ENCODE measurements at places on chromosomes 11 and 22.

- no peak for DNase-seq
These were observed 367.6 kb downstream of the SOX6 start for GRCh38 chr11:15988693-15989231.

GRCh38 chr22:26401726-26402125 lies 27.3 kb upstream of the ASPHD2 start:
- no peak for DNase-seq

DNA sequence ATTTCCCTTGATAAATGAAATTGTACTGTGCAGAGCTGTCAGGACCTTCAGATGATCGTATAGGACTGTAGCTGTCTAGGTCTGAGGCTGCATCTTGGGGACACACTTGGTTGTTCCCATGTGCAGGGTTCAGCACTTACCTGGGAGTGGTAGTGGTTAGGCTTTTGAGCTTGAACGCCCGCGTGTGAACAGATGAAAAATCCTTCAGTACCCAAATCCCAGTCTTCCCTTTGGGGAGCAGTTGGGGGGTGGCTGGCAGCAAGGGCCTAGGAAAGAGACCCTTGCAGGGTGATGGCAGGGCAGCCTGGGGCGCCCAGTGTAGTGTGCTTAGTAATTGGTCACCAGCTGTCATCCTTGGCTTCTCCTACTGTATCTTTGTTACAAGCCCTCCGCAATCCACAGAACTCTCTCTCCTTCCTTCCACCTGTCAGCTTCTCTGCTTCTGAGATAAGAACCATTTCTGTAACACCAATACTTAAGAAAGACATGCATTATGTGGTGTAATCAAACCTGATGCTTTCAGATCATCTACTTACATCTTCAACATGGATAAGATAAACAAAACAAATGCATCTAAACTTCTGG lies 64.6 kb downstream of the MORC2 start:
- no peak for DNase-seq

- no peak for DNase-seq
These were observed 172.3 kb upstream of the SOX6 start for GRCh38 chr11:16528639-16529038.

- DNase-seq: no peak
These were observed 708.8 kb upstream of the ANO5 start for GRCh38 chr11:21484039-21484438.

DNA sequence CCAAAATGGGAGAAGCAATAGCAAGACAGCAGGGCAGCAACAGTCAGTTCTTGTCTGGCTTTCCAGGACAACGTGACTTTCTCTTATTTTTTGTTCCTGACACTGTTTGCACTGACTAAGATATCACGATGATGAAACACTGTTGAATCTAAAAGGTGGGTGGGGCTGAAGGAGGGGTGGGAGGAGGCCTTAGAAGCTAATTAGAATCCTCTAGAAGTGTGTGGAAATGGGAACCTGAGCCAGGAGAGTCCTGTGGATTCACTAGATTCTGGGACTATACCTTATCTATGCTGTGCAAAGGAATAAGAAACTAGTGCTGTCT lies 300.3 kb downstream of the ST3GAL4 start:
- no peak for DNase-seq

- DNase-seq: no peak
These were observed 29.2 kb downstream of the CPT1A start for GRCh38 chr11:68812526-68812925.

DNA sequence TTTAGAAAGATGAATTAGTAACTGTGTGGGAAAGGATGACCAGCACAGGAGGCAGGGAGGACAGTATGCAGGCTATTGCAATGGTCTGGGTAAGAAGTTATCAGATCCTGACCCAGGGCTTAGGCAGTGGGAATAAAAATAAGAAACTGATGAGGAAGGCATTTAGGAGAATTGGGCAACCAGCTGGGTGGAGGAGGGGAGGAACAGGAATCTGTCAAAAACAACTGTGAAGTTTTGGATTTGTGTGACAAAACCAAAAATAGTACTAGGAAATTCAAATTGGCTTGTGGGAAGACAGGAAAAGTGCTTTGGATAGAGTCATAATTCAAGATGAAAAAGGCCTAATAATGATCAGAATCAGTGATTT lies 27.9 kb downstream of the MMP13 start:
- no peak for DNase-seq

DNA sequence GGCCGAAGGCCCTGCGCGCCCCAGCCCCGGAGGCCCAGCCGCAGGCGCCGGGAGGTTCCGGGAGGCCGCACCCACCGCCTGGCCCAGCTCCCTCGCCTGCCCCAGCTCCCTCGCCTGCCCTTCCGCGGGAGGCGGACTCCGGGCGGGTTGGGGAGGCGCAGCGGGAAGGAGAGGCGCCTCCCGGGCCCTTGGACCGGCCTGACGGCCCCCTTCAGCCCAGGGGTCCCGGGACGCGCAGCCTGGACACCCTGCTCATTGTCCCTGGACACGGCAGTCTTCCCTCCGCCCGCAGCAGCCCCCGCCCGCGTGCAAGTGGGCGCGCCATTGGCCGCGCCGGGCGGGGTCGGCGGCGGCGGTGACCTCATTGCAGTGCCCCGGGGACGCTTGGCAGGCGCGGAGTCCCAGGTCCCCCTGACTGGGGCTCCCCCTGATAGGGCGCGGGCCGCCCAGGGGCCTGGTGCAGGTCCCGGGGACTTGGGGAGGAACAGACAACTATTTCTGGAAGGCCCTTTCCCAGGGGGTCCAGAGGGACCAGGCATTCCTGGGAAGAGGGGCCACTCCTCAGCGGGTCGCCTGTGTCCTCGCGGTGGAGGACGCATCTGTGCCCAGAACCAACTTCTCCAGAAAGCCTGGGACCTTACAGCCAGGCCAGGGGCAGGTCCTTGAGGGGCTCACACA lies 501 bp downstream of the CD151 start:
- no peak for DNase-seq
